Thoracic aorta (tissue), 2 donors: ENCODE measurements at places on chromosomes 7 and 10. TPM values are rescaled to one million over a fixed set of nuclear protein-coding genes. Genes with fewer than 3 reads are reported as not detected.
A peak's percentile ranks its signal among the peaks of the same experiment; 100 is the strongest.

GRCh38 chr7:105886776-105887175, 10.4 kb upstream of the ATXN7L1 start:
- DNase-seq: no peak
- H3K4me1 ChIP-seq: no peaks in the 10 kb centered on the region
- H3K27me3 ChIP-seq: no peaks in the 10 kb centered on the region
- H3K27ac ChIP-seq: no peak overlapping the region
- H3K4me3 ChIP-seq: no peak overlapping the region
- H3K36me3 ChIP-seq: no peaks in the 10 kb centered on the region

- H3K27me3 ChIP-seq: no peaks in the 10 kb centered on the region
- H3K27ac ChIP-seq: no peak within 1 kb of the TSS
- peaks cover 6% of the 10 kb centered on the region for H3K4me1 ChIP-seq
- no peaks in the 10 kb centered on the region for H3K36me3 ChIP-seq
These were observed at the start of gene MEST for GRCh38 chr7:130491841-130492522. Gene MEST (plus strand): TSS chr7:130492085. CDS start chr7:130492314, 229 bp downstream.

GRCh38 chr7:51315393-51316261, 982 bp downstream of the COBL start:
- no peak overlapping the region for H3K27ac ChIP-seq
- peak overlapping the region; percentile 67 for H3K4me3 ChIP-seq
- no peaks in the 10 kb centered on the region for H3K4me1 ChIP-seq
- no peaks in the 10 kb centered on the region for H3K36me3 ChIP-seq

DNA sequence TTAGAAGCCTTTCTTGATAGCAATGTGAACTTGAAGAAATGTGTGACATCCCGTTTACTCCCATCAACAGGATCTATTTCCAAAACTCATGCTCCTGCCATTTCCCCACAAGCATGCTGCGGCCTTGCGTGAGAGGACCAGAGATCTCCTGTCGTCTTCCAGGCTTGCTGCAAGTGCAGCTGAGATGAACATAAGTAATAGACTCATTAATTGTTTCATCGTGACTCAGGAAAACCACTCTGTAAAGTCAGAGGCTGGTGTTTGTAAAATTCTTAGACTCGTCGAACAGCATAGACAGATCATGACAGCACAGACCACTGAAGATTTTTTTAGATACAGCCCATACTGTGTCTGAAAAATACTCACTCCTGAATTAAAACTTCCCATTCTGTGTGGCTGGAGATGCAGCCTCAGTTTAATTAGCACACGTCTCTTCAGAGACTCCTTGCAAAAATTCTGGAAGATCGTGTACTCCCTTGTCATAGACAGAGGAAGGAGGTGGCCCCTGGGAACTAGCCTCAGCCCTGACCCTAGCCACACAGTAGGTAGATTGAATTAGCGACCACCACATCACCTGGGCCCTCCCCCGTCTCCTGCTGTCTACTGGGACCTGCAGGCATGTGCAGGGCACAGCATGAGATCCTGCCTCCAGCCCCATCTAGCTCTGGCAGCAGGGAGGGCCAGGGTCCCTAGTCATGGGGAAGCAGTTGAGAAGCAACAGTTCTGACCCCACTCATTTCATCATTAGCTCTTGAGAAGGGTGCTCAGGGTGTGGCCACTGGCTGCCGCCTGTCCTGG, 226.0 kb downstream of the CELF2 start:
- DNase-seq: no peak
- H3K4me3 ChIP-seq: no peak overlapping the region
- peaks cover 6% of the 10 kb centered on the region for H3K4me1 ChIP-seq
- H3K36me3 ChIP-seq: no peaks in the 10 kb centered on the region

GPR15LG gene
- not detected for total RNA-seq

TAS2R41 gene
- total RNA-seq: 2.5 TPM

EDRF1 gene
- 14.2 TPM for total RNA-seq

SPDYE5 gene
- not detected for total RNA-seq

SPDYE9 gene
- total RNA-seq: not detected
